ENCODE measurements at places on chromosomes 6 and 20.

DNA sequence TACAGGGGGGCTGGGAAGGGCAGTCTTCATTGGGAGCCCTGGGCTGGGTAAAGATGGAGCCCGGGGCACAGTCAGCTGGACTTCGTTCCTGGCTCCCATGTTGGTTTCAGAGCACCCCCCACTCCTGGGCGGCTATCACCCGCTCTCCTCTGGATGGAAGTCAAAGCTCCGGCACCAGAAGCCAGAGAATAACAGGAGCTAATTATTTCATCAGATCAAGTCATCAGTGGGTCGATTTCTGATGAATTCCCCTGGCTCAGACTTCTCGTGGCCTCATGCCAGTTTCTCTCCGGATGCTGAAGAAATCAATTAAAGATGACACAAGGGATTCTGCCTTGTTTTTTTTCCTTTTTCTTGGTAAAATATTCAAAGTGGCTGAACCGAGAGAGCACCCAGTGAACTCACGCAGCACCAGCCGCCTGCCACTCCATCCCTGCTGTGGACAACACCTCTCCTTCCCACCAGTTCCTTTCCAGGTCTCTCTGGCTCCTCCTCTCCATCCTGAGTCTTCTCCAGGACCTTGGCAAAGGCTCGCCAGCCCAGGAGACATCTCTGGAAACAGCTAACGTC, 22.5 kb downstream of the SULF2 start:
- no peak for DNase-seq

DNA sequence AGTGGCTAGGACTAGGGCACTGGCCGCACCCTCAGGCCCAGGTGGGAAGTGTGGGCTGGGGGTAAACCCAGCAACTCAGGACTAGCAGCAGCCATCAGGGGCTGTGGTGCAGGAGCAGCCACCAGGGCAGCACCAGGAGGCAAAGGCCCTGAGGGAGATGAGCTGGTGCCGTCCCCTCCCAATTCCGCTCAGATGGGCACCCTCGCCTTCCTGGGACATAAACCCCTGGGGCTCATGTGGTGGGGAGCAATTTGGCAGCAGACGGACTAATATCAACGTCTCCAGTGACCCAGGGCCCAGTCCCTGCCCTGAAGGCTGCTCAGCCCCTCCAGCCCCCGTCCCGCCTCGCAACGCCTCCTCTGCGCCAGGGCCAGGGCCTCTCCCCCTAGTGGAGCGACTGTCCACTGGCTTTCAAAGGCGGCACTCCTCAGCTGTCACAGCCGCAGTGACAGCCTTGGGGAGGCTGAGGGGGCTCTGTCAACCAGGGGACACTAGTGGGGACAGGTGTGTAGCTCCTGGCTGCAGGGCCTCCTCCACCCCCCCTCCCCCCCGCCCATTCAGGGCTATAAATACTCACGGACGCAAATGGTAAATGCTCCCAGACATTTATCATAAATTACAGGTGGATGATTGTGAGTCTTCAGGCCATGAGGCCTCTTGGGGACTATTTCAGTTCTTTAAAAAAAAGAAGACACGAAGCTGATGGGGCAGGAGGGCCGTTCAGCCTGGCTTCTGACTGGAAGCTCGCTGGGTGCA, 349.9 kb downstream of the ZFAND3 start:
- DNase-seq = no peak

- DNase-seq = no peak
Observed at GRCh38 chr6:139549561-139550070, 175.2 kb upstream of the CITED2 start.

GRCh38 chr20:37346535-37347346, 801 bp downstream of the SRC start:
- DNase-seq = no peak

DNA sequence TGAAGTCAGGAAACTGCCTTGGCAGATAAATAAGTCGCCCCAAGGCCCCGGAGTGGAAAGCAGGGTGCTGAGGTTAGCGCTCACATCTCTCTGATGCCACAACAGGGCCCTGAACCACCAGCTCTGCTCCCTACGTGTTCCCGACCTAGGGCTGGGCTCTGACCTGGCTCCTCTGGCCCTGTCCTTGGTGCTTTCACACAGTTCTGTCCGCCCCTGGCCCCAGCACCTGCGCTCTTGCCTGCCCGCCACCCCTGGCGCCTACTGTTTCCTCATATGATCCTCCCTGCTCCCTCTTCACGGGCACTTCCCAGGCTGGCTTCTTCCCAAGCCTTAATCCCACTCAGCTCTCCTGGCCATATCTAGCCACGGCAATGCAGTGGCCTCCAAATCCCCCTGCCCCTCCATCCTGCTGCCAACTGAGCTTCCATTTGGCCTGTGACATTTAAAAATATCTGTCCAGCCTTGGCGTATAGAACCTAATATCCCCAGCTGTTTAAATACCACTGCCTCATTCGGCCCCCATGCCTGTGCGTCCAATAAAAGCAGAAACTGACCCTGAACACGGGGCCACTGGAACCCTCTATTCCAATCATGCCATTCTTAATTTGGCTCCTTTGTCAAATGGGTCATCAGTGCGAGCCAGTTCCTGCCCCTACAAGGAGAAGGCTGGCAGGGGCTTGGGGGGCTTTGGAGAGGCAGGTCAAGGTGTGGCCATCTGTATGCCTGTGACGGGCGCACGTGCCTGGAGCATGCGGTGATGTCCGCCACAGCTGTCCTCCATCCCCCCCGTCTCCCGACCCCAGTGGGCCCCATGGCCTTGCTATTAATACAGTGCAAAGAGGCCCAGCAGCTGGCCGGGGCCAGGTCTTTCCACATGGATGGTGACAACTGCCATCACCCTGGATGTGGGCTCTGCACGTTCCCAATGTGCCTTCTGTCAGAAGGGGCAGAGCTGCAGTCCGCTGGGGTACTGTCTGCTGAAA, 27.7 kb downstream of the GNAS-AS1 start:
- no peak for DNase-seq

- DNase-seq = no peak
Observed at GRCh38 chr6:27890445-27891319, 21.5 kb downstream of the OR2B2 start.

GRCh38 chr6:27136077-27136644, 111.3 kb upstream of the PRSS16 start:
- no peak for DNase-seq

- DNase-seq = no peak
Observed at GRCh38 chr20:58707770-58708169, 15.2 kb downstream of the NPEPL1 start.

- no peak for DNase-seq
Observed at GRCh38 chr6:10014557-10014956, 400.3 kb downstream of the TFAP2A start.

DNA sequence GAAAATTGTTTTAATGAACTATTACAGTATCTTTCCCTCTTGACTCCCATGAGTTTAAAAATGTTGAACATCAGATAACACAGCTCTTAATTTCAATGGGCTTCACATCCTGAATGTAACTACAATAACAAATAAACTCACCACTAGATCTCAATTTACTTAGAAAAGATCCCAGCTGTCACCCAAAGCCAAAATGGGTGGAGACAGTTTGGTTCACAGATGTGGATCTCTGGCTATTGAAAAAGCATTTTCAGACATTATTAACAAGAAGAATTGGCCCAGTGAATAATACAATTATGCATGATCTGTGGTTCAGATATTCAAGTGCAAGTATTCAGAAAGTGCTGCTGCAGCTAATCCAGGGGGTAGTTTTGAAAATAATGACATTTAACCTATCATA, 184.7 kb upstream of the RALGAPA2 start:
- DNase-seq = no peak

- DNase-seq = no peak
Observed at GRCh38 chr6:11770546-11771466, 7.8 kb downstream of the ADTRP start.

DNA sequence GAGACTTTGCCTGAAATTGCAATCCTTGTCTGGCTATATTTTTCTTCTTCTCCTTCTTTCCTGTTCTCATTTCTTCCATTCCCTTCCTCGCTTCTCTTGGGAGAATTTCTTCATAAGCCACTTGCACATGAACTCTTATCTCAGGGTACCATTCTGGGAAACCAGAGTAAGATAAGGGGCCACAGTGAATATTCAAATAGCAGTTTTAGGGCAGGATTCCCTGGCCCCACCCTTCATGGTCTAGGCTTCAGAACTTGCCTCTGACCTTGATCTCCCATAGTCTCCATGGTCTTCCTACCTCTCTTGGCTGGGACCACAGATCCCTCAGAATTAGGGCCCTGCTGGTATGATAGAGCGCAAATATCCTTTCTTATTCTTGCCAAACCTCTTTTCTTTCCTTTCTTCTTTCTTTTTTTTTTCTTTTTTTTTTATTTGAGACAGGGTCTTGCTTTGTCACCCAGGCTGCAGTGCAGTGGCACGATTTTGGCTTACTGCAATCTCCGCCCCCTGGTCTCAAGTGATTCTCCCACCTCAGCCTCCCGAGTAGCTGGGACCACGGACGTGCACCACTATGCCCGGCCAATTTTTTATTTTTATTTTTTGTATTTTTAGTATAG, 123.0 kb upstream of the CITED2 start:
- DNase-seq = no peak
